ENCODE measurements at places on chromosomes 16 and 17. TPM values are rescaled to one million over a fixed set of nuclear protein-coding genes. Genes with fewer than 3 reads are reported as not detected.

The KRTAP4-2 gene
- not detected for total RNA-seq

The SNF8 gene
- 72.6 TPM for total RNA-seq

The NUBP1 gene
- total RNA-seq, result 17.2 TPM

The CDK3 gene
- total RNA-seq, result 1.1 TPM

The ZNF469 gene
- total RNA-seq, result 7.0 TPM

The KRT40 gene
- not detected for total RNA-seq

The APRT gene
- 54.0 TPM for total RNA-seq

The PPP1R27 gene
- total RNA-seq, result not detected

The GLYR1 gene
- total RNA-seq, result 42.4 TPM

The CFAP52 gene
- total RNA-seq, result 0.18 TPM

The FNDC8 gene
- total RNA-seq, result not detected

The SMPD3 gene
- total RNA-seq, result not detected

The MYO19 gene
- total RNA-seq, result 43.3 TPM

The MYH1 gene
- 0.08 TPM for total RNA-seq

The USP31 gene
- total RNA-seq, result 9.0 TPM

The SEZ6L2 gene
- total RNA-seq, result 1.4 TPM

The ZKSCAN2 gene
- total RNA-seq, result 5.6 TPM

The ENKD1 gene
- 14.1 TPM for total RNA-seq

The GPR139 gene
- total RNA-seq, result not detected

The EVPLL gene
- total RNA-seq, result not detected

The CPNE7 gene
- total RNA-seq, result 0.65 TPM

The EXOC3L1 gene
- 0.98 TPM for total RNA-seq

The CCL8 gene
- not detected for total RNA-seq

The KRTAP3-1 gene
- not detected for total RNA-seq

The MARF1 gene
- total RNA-seq, result 27.1 TPM

The HOXB8 gene
- total RNA-seq, result 0.09 TPM

The SBK1 gene
- total RNA-seq, result not detected

The CHMP6 gene
- 17.4 TPM for total RNA-seq

The PLEKHG4 gene
- 13.3 TPM for total RNA-seq

The DCUN1D3 gene
- total RNA-seq, result 30.2 TPM

The PMP22 gene
- total RNA-seq, result 111 TPM

The PITPNM3 gene
- 0.57 TPM for total RNA-seq

The KRT32 gene
- 0.09 TPM for total RNA-seq

The CMTR2 gene
- total RNA-seq, result 32.1 TPM

The PDK2 gene
- total RNA-seq, result 37.8 TPM

The NAGS gene
- total RNA-seq, result 2.5 TPM
